Left cardiac atrium (tissue), 4 donors: ENCODE measurements at places on chromosomes 2 and 18. TPM values are rescaled to one million over a fixed set of nuclear protein-coding genes. Genes with fewer than 3 reads are reported as not detected.
A peak's percentile ranks its signal among the peaks of the same experiment; 100 is the strongest.

SPDYA gene
- 0.44 TPM for total RNA-seq

C1QL2 gene
- total RNA-seq, result not detected

PROM2 gene
- 0.84 TPM for total RNA-seq

LINC00305 gene
- not detected for total RNA-seq

THUMPD2 gene
- 8.5 TPM for total RNA-seq

CXCR4 gene
- 4.4 TPM for total RNA-seq

PRSS56 gene
- not detected for total RNA-seq

DNA sequence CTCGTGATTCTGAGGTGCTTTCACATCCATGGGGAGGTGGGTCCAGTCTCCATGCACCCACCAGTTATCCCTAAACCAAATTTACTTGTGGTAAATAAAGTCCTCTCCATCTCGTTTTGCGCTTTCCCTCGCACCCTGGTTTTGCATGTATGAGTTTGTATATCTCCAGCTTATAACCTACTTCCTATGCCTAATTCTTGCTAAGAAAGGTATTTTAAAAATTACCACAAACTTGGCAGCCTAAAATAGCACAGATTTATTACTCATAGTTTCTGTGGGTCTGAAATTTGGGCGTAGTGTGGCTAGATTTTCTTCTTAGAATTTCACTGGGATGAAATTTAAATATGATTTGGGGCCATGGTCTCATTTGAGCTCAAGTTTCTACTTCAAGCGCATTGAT, 511.5 kb downstream of the NYAP2 start:
- DNase-seq, result no peak

- DNase-seq, result no peak
Measured at GRCh38 chr2:235957251-235957650, 210.9 kb downstream of the GBX2 start.

GRCh38 chr2:85114586-85115330, 18.4 kb upstream of the TCF7L1 start:
- DNase-seq, result no peak

GRCh38 chr2:29532436-29532835, 388.9 kb downstream of the ALK start:
- no peak for DNase-seq

DNA sequence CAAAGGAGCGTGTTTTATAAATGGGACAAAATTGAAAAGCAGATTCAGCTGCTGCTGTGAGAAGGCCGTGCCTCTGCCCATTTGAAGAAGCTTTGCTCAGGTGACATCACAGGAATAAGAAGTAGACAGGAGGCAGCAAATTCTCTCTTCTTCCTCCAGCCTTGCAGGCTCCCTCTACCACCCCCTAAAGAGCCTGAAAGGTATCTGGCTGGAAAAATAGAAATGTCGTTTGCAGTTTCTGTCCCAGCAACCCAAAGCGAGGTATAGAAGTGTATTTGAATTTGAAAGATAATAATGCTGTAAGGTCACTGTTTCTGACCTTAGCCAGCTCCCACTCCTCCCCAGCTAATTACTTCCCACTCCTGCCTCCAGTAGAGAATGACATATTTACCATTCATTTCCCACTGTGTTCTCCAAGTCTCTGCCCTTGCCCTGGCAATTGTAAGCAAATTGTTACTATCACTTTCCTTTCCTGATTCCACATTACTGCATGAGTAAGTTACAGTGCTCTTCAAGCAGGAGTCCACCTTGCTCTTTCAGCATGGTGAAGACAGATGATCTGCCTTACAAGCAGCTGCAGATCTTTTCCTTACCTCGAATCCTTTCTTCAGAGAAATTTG, 56.8 kb upstream of the RASGRP3 start:
- no peak for DNase-seq

DNA sequence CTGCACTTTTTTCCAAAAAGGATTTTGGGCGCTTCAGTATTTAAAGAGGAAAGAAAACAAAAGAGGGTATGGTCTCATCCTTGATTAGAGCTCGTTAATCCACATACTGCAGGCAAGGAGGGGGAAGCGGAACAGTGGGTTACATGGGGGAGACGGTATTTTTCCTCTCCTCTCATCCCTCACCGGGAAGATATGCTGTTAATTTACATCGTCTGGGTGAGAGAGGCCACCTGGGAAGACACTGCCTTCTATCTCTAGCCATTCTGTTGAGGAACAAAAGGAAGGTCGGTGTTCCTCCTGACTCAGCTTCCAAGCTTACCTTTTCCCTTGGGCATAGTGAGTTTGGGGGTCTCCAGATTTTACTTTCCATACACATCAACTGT, 52.3 kb downstream of the IMPA2 start:
- DNase-seq, result no peak

GRCh38 chr18:54330768-54331548, 26.7 kb downstream of the STARD6 start:
- no peak for DNase-seq

GRCh38 chr18:48363175-48363574, 46.0 kb downstream of the ZBTB7C start:
- no peak for DNase-seq

GRCh38 chr2:22817197-22817596, 567.8 kb upstream of the KLHL29 start:
- DNase-seq, result peak; percentile 34

DNA sequence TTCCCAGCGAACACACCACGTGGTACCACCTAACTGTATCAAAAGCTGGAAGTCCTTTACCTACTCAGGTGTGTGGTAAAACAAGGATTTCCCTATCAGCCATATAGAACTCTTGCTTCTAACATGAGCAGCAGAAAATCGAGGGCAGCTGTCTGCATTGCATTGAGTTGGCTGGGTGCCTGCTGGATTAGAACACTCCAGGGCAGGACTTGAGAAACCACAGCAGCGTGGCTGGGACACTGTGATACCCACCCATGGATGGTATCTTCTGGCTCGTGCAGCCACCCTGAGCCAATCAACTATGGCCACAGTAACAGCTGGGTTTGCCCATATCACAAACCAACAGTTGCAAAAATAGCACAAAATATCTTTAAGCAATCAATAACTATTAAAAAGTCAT, 188.3 kb downstream of the FBXO15 start:
- DNase-seq, result no peak

- no peak for DNase-seq
Measured at GRCh38 chr2:45570671-45571334, 40.3 kb downstream of the SRBD1 start.

GRCh38 chr2:237490009-237490711, 3.1 kb downstream of the MLPH start:
- DNase-seq, result no peak

DNA sequence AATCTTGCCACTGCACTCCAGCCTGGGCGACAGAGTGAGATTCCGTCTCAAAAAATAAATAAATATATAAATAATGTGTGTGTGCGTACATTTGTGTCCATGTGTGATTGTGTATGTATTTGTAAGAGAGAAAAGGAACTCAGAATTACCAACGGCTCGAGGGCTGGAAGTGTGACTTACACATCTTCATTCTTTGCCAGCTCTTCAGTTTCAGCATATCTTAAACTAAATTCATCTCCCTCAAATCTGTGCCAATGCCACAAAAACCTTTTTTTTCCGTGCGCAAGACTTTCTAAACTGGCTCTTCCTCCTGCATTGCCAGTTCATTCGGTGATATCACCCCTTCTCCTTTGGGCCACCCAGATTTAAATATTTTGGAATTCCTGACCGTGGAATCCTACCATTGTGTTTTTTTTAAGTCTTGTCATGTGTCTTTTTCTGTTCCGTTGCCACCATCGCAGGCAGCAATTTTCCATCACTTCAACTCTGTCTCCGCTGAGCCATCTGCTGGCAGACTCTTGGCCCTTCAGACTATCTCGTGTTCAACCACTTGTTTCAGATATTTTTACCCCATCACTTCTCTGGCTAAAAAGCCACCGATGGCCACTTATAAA, 77.0 kb upstream of the ZNF532 start:
- peak; percentile 43 for DNase-seq

DNA sequence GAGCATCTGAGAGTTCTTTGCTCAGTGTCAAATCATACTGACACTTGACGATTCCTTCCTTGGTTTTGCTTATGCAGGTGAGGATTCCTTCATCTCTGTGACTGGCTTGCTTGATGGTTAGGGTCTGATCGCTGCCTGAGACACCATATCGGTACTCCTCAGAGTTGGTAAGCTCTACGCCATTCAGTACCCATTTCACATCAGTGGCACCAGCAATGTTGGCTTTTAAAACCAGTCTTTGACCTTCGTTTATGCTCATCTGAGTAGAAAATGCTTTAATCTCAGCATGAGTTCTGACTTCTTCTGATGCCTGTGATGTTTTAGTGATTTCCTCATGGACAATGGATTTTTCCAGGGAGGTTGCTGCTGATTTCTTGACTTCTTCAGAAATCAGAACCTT, 48.4 kb downstream of the PLEKHA3 start:
- no peak for DNase-seq

DNA sequence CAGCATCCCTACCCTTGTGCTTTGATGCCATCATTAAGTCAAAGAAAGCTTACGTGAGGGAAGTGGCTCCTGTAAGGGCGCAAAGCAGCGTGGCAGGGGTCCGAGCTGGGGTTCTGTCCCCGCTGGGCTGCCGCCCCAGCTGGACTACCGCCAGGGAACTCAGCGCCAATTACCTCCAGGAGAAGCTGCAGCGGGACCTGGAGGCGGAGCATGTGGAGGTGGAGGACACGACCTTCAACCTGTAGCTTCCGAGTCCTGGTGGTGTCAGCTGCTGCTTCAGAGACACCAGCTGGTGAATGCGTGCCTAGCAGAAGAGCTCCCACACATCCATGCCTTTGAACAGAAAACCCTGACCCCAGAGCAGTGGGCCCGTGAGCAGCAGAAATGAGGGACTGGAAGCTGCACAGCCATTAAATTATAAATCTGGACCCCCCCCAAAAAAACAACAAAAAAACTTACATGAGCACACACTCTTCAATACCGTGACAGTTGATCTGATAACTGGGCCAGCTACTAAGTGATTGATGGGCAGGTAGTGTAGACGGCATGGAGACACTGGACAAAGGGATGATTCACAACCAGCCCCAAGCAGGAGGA, 20.1 kb upstream of the YES1 start:
- peak; percentile 27 for DNase-seq

- no peak for DNase-seq
Measured at GRCh38 chr2:223457301-223457700, 144.9 kb downstream of the SCG2 start.

GRCh38 chr2:64492272-64492671, 31.9 kb upstream of the AFTPH start:
- no peak for DNase-seq

- DNase-seq, result no peak
Measured at GRCh38 chr2:31810200-31810917, 200.4 kb downstream of the MEMO1 start.

DNA sequence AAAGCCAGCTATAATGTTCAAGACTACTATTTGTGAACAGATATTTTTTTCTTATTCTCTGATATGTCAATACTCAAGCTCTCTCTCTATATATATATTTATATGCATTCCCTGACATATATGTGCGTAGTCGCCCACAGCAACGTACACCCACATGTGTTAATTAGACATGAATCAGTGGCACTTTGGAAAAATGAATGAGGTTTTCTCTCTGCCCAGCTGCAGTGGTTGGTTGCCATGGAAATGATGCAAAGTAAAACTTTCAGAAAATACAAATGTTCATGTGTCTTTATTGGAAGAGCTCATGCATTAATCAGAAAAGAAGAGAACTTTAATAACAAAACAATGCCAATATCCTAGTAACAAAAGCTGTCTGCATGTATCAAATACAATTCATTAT, 34.7 kb downstream of the UNC80 start:
- no peak for DNase-seq

GRCh38 chr2:94879314-94879981, 8.2 kb downstream of the TEKT4 start:
- no peak for DNase-seq

DNA sequence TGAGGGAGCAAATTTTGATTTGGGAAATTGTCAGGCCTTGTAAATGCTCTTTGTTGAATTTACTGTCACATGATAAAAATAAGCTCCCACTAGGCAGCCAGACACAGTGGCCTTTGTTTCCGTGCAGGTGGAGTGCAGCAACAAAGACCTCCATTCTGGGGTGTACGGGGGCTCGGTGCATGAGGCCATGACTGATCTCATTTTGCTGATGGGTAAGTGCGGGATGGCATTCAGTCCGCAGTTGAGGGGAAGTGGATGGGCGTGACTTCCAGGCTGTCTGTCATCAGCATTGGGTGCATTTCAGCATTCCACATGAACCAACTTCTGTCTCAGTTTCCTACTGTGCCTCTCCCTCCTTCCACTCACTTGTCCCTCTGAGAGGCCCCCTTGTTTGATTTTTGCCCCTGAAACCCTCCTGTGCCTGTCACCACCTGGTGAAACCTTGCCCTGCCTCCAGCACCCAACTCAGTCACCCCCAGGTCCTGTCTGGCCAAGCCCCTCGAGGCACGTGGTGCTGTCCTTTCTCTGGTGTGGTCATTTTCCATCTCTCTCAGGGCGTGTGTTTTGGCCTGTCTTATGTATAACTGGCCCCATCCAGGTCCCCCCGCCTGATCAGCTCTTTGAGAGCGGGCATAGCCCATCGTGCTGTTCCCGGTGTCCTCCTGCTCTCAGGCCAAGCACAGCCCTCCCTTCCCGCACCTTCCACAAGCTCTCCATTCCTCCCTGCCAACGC, 16.3 kb downstream of the CNDP2 start:
- no peak for DNase-seq
